ENCODE measurements at places on chromosomes 1 and 21. TPM values are rescaled to one million over a fixed set of nuclear protein-coding genes. Genes with fewer than 3 reads are reported as not detected.

GRCh38 chr1:184299406-184299790 lies 87.4 kb upstream of the C1orf21 start:
- DNase-seq, result no peak

DNA sequence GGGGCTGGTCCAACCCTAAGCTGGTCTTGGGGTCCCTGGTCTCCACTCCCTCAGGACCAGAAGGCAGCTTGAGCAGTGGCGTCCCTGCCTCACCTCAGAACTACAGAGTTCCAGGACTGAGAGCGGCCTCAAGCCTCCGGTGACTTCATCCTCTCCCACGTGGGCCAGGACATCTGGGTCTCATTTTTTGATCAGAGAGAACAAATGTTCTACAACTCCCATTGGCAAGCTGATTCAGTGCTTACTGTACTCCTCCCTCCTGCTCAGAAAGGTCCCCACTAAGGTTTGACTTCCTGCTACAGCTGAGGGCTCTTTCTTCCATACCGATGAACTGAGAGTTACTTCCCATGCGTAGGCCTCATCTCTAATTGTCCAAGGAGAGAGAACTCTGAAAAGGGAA lies 78.5 kb downstream of the PLXNA2 start:
- DNase-seq, result no peak

Gene AJAP1
- 1.1 TPM for polyA plus RNA-seq

DNA sequence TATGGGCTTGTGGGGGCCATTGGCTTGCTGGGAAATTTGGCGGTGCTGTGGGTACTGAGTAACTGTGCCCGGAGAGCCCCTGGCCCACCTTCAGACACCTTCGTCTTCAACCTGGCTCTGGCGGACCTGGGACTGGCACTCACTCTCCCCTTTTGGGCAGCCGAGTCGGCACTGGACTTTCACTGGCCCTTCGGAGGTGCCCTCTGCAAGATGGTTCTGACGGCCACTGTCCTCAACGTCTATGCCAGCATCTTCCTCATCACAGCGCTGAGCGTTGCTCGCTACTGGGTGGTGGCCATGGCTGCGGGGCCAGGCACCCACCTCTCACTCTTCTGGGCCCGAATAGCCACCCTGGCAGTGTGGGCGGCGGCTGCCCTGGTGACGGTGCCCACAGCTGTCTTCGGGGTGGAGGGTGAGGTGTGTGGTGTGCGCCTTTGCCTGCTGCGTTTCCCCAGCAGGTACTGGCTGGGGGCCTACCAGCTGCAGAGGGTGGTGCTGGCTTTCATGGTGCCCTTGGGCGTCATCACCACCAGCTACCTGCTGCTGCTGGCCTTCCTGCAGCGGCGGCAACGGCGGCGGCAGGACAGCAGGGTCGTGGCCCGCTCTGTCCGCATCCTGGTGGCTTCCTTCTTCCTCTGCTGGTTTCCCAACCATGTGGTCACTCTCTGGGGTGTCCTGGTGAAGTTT lies 550 bp downstream of the RXFP4 start:
- DNase-seq, result no peak

- DNase-seq, result no peak
Observed at GRCh38 chr1:43275826-43276620, 6.2 kb downstream of the TMEM125 start.

GRCh38 chr1:198445872-198446271 lies 94.6 kb downstream of the ATP6V1G3 start:
- DNase-seq, result no peak

DNA sequence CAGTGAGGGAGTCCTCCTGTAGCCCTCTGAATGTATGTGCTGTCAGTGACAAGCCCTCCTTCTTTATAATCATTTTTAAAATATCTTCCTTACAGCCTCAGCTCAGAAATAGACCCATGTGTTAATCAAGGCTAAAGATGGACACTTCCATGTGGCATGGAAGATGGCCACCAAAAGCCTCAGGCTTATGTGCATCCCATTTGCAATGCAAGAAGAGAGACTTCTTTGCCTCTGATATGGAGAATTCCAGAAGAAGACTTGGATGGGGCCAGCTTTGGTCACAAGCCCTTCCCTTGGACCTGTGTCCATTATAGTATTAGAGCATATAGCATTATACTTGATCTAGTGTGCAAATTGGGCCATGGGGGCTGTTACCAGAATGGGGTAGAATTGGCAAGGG lies 18.5 kb downstream of the CCDC185 start:
- no peak for DNase-seq

DNA sequence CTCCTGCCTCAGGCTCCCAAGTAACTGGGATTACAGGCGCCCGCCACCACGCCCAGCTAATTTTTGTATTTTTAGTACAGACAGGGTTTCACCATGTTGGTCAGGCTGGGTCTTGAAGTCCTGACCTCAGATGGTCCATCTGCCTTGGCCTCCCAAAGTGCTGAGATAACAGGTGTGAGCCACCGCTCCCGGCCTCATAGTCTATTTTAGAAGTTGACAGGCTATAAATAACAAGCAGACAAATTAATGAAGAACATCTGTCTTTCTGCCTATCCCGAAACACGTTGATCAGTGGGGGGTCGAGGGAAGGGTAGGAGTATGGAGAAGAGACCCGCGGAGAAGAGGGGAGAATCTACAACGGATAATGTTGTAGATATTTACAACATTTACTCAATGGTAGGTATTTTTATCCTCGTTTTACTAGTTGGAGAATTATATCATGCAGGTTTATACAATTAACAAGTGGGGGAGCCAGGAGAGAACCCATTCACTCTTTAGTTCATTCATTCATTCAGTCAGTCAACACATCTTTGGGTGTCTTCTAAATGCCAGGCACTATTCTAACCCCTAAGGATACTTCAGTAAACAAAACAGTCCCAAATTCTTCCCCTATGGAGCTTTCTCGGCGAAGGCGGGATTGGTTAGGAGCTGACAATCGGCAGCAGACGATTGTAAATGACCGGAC lies 497 bp upstream of the IFNAR2 start:
- no peak for DNase-seq

Gene FAM72A
- 4.9 TPM for polyA plus RNA-seq

DNA sequence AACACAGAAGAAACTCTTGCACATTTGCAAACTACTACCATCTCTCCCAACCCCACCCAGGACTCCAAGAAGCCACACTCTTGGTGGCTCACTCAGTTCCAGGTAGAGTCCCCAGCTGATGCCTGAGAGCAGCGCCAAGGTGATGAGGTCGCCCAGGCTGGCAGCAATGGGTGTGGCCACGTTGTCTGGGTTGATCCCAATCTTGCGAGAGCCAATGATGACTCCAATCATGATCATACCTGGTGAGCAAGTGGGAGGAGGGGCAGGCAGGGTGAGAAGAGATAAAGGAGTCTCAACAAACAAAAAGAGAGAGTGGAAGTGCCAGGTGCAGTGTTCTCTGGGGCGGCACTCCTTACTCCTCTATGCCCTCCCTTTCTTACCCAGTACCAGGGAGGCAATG lies 14.4 kb downstream of the SLC41A1 start:
- DNase-seq, result no peak

Gene U2AF1
- 15.0 TPM for polyA plus RNA-seq

- no peak for DNase-seq
Observed at GRCh38 chr1:111770916-111771315, 15.2 kb downstream of the DDX20 start.

GRCh38 chr1:48661726-48662463 lies 114.8 kb downstream of the BEND5 start:
- DNase-seq, result no peak

GRCh38 chr1:180926164-180926981 lies 13.7 kb downstream of the KIAA1614 start:
- DNase-seq, result no peak

Gene ITGB2
- 9.2 TPM for polyA plus RNA-seq

Gene S100A14
- 27.0 TPM for polyA plus RNA-seq

Gene UFC1
- 124 TPM for polyA plus RNA-seq

- no peak for DNase-seq
Observed at GRCh38 chr21:14742119-14742518, 196.0 kb upstream of the SAMSN1 start.

- DNase-seq, result no peak
Observed at GRCh38 chr1:85417876-85418275, 47.1 kb downstream of the DDAH1 start.

DNA sequence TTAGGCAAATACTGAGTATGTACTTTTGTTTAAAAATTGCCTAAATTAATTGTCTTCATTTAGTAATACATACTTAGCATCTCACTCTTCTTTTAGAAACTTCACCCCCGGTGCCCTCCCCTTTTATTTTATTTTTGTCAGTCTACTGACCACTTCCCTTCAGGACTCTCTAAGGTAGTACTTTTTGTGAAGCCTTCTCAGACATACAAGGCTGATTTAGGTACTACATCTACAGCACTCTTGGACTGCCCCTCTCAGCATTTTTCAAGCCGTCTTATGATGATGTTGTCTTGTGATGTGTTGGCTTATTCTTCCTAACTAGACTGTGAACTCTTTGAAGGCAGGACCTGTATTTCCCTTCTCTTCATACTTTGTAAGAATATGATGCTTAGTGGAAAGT lies 24.7 kb downstream of the RPS6KC1 start:
- DNase-seq, result no peak

Gene SLC9C2
- 0.18 TPM for polyA plus RNA-seq

GRCh38 chr1:111656086-111657017 lies 36.8 kb downstream of the RAP1A start:
- peak; percentile 31 for DNase-seq

DNA sequence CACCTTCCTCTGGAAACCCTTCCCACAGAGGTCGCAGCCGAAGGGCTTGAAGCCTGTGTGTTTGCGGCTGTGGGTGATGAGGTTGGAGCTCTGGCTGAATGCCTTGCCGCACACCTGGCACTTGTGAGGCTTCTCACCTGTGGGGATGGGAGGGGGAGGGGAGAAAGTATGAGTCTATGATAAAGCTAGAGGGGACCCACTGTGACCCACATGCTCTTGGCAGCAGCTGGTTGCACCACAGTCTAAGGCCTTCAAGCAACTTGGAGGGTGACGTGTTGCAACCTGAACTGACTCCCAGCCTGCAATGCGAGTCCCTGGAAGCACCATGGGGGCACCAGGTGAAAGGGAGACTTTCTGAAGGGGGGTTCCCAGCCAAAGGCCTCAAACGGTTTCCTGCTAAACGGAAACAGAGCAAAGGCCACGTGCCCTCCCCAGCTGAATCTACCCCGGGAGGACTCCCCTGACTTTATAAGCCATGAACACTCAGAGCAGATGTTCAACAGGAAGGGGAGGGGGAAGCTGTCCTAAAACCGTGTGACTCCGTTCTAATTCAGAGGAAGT lies 10.6 kb downstream of the GFI1 start:
- DNase-seq, result no peak

- DNase-seq, result no peak
Observed at GRCh38 chr1:40407453-40407852, 33.9 kb downstream of the SMAP2 start.

GRCh38 chr1:34681480-34682451 lies 73.1 kb upstream of the GJB5 start:
- DNase-seq, result peak; percentile 44

Measured in left renal cortex interstitium (tissue), 4 donors.